ENCODE measurements at places on chromosomes 2 and 18. TPM values are rescaled to one million over a fixed set of nuclear protein-coding genes. Genes with fewer than 3 reads are reported as not detected.

AQP12A gene
- not detected for total RNA-seq

GPR155 gene
- total RNA-seq, result 0.93 TPM

- no peak for DNase-seq
Measured at GRCh38 chr2:177882501-177882900, 190.1 kb downstream of the PDE11A start.

- no peak for DNase-seq
Measured at GRCh38 chr18:8411492-8411891, 197.7 kb upstream of the RAB12 start.

DNA sequence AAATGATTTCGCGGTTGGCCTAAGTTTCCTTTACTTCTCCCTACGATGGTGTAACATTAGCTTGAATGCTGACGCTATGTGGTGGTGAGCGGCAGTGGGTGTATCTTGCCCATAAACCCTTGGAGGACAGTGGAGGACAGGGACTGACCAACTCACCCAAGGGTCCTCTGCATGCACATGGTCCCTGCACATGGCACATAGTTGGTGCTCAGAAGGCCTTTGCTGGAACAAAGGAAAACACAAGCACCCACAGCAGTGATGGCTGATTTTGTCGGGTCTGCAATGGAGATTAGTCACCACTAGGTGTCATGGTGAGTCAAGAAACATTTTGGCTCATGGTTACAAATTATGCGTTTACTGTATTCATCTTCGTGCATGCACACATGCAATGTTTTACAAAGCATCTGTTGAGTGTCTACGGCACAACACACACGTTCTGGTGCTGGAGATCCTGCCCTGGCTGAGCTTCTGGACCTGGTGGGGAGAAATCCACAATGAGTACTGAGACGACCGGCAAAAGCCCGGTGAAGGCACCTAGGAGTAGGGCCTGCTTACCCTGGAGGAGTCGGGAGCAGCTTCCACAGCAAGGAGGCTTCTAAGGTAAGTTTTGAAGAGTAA, 44.0 kb downstream of the PDCL3 start:
- peak; percentile 72 for DNase-seq

DNA sequence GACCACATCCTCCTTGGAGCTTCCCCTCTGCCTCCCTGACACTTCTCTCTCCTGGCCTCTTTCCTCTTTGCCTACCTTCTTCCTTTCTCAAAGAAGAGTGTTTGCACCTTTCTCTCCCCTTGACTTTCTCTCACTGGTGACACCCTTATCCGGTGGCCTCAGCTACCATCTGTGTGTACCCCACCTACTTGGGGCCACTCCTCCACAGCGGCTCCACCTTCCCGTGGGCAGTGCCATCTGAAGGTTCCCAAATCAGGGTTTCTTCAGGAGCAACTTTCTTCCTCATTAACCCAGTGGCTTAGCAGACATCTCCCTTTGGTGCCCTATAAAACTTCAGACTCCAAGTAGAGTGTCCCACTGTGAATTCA, 5.3 kb upstream of the NCL start:
- DNase-seq, result no peak

DNA sequence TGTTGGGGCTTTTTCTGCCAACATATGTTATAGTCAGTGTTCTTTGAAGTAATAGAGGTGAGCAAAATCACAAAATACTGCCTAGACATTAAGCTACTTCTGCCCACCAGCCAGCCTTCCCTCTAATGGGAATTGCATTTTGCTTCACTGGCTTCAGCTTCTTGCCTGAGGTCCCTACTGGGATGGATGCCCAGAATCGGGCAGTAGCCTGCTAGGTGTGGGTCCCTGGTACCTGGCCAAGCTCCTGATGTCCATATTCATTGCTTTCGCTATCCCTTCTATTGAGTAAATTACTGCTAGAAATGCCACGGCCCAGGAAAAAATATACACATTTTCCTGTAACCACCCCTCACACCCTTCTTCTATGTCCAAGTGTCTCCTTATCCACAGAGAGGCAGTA, 27.0 kb downstream of the CRYGD start:
- DNase-seq, result no peak

ACP1 gene
- 96.8 TPM for total RNA-seq

CRYGD gene
- not detected for total RNA-seq

LHCGR gene
- not detected for total RNA-seq

ZC3H8 gene
- 7.3 TPM for total RNA-seq

MXD1 gene
- total RNA-seq, result 4.9 TPM

GRCh38 chr2:1480671-1481076, 67.4 kb downstream of the TPO start:
- DNase-seq, result no peak

STPG4 gene
- total RNA-seq, result not detected

DNA sequence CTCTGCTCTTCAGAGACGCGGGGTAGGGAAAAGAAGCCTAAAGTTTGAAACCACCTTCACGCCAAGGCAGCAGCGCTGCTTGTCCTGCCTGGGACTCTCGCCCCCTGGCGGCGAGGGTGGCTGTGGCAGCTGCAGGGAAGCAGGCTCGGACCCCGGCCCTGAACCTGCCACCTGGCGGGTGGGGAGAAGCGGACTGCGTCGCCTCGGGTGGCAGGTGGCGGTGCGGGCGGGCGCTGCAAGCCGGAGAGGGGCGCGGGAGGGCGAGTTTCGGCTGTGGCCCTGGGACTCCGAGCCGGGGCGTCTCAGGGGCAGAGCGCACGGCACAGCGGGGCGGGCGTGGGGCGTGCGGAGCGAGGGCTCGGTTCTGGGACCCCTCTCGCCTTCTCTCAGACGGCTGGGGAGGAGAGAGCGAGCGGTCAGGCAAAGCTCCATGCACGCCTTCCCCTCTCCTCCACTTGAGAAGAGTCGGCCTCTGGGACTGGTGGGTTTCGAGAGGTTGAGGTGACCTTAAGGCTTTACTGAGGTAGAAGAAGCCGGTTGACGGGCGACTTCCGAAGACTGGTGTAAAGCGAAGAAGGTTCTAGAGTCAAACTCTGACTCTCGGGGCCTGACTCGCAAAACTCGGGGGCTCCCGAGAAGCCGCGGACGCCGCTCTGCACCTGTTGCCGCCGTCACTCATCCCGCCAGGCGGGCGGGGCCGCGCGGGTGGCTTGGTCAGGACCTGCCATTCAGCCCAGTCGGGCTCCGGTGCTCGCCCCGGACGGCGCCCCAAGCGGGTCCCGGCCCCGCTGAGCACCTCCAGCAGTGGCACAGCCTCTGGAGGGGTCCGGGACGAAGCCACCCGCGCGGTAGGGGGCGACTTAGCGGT, 1.1 kb upstream of the BOLL start:
- peak; percentile 18 for DNase-seq

GRCh38 chr2:229141424-229142025, 129.6 kb downstream of the PID1 start:
- no peak for DNase-seq

GRCh38 chr2:29528891-29529520, 392.4 kb downstream of the ALK start:
- DNase-seq, result no peak

CCDC74A gene
- 2.2 TPM for total RNA-seq

DNA sequence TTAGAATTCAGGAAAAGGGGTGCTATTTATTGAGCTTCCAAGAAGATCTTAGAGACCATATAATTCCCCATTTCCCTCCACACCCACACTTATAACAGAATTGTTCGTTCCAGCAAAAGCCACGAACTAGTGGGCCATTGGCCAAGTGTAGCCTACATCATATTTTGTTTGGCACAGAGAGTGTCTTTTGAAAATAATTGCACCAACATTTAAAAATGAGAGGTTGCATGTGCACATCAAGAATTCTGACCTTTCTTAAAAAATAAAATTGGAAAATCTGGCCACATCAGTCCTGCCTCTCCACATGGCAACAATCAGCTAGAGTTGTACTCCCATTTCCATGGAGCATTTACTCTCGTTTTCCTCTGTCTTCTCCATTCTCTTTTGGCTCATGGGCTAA, 655.5 kb upstream of the FANCL start:
- DNase-seq, result no peak

DNA sequence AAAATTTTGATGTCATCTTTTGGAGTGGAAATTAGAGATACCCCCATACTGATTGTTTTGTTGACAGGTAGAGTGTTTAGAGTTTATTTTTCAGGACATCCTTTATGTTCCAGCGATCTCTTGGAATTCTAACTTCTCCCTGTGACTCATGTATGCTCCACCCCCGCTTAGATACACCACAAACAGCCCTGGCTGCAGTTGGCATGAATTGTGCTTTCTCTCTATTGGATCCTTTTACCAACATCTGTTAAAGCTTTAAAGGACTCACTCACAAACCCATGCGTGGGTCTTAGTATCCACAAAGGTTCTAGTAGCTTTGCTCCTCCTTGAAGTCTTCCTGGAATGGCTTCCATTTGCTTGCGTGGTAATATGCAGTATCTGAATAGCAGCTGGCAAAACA, 409.5 kb upstream of the POU3F3 start:
- no peak for DNase-seq

DNA sequence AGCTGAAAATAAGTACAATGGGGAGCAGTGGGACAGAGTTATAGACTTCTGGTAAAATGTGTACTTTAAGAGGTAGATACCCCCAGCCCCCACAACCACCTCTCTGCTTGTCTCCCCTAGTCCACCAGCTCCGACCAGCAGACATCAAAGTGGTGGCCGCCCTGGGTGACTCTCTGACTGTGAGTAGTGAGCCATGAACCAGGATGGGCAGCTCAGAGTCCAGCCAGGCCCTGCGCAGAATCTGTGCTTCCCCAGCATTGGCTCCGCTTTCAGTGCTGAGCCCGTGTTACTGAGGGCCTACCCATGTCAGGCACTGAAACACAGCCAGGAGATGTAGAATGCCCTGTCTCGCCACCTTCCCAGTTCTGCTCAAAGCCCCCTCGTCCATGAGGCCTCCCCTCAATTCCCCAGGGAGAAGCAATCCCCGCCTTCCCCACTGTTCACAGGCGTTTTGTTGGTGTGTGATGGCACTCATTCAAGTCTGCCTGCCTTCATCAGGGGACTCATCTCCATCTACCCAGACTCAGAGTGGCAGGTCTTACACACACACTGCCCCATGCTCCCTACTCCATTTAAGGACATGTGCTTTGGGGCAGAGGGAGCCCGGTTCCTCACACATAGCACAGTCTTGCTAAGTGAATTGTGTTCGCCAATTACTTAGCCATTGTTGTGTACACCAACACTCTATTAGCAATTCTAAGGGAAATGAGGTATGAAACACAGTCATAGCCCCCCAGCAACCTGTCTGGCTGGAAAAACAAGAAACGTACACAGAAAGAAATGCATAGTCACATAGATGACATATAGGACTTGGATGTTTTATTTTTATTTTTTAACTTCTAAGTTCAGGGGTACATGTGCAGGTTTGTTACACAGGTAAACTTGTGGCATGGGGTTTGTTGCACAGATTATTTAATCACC, 122.6 kb downstream of the PLB1 start:
- DNase-seq, result no peak

- DNase-seq, result no peak
Measured at GRCh38 chr2:23547725-23548124, 162.7 kb downstream of the KLHL29 start.

PDE11A gene
- 0.09 TPM for total RNA-seq

CD8A gene
- 0.05 TPM for total RNA-seq

MATN3 gene
- total RNA-seq, result 1.3 TPM

DNA sequence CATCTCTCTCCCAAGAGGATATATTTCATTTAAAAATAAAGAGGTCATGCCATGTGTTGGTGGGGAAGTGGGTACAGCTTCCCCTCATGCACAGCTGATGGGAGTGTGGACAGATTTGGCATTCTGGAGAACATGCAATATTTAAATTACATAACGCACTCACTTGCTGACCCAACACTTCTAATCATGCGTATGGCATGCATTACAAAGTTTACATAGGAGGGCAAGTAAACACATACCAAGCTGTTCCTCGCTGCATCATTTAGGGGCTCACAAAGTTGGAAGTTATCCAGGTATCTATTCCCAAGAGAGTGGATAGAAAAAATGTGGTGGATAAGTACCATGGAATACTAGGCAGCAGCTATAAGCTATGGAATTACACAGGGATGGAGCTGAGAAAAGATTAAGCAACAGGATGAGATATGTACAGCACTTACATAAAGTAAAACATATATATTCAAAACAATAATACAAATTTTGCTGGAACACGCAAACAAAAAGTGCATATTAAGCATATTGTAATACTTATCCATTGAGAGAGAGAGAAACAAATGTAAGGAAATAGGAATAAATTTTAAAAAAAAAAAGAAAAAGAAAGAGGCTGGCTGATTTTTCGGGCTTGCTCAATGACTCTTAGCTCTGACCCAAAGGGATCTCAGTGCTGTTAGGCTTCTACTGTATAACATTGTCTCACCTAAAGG, 11.0 kb downstream of the CYP1B1 start:
- no peak for DNase-seq

GNAL gene
- total RNA-seq, result 0.51 TPM

DNA sequence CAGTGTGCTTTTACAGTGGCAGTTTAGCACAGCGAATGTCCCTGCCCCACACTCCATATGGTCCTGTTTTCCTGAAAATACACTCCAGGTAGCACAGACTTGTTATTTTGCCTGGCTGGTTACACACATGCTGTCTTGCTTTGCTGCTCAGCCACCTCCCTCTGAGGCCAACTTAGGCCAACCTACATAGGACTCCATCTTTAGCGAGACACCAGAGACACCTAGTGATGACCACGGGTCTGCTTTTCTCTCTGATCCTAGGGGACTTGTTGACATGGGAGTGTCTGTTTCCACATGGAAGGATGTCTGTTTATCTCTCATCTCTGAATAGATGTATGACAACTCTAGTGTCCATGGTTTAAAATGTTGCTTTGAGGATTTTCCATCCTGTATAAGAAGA, 43.3 kb downstream of the PLEKHB2 start:
- DNase-seq, result no peak

- no peak for DNase-seq
Measured at GRCh38 chr2:200962811-200963123, 693 bp downstream of the ORC2 start.

DNA sequence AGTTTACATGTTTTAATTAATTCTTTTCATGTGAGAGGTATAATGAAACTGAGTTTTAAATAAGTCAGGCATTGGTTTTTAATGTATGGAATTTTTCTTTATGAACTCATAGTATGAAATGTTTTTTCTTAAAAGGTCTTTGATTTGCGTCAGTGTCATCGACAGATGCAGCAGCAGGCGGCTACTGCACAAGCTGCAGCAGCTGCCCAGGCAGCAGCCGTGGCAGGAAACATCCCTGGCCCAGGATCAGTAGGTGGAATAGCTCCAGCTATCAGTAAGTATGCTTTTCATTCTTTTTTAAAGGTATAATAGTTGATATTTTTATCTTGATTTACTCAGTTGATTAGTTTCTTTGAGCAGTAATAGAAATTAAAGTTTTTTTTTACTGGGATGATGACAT, 46.5 kb downstream of the SMAD4 start:
- DNase-seq, result no peak

SLC30A3 gene
- 17.9 TPM for total RNA-seq

IL18R1 gene
- 1.4 TPM for total RNA-seq

All from dermis blood vessel endothelial cell (primary cell).